Activated CD4-positive, alpha-beta T cell treated with anti-CD3 and anti-CD28 coated beads, Interleukin-2, amount 50 U/mL, for 24 hours (primary cell): ENCODE measurements at places on chromosomes 13 and 19.

DNA sequence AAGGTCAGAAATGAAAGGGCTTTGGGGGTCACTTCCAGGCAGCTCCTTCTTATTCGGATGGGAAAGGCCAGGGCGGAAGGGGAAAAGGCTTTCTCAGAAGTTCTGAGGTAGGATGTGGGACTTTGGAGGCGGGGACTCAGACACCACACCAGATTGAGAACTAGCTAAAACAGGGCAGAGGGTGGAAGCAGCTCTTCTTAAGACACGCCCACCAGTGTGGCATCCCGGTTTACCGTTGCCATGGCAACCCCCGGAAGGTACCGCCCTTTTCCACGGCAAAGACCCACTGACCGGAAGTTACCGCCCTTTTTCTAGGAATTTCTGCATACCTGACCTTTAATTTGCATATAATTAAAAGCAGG lies 3.8 kb upstream of the LILRA5 start:
- no peak for DNase-seq

DNA sequence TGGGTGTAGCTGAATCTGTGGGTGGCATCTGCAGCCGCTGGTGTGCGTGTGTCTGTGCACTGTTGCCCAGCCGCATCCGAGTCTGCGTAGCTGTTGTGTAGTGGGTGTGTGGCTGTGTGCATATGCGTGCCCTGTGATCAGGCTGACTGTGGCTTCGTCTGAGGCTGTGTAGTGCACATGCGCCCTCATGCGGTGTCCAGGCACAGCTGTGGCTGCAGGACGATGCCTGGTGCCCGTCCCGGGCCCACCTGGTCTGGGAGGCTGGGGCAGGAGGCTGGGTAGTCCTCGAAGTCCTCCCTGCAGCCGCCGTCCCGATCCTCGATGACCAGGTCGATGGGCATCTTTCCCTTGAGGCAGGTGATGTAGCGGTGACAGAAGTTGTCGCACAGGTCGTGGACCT lies 4.9 kb downstream of the MEIS3 start:
- DNase-seq = no peak

GRCh38 chr13:113863524-113864272 lies at the start of gene GAS6:
TSS of gene GAS6 (minus strand) at chr13:113864076. CDS start at chr13:113863920, 156 bp downstream.
- DNase-seq = no peak

GRCh38 chr13:29844441-29844840 lies 6.0 kb downstream of the UBL3 start:
- no peak for DNase-seq

GRCh38 chr19:57010541-57010940 lies 109.2 kb upstream of the USP29 start:
- no peak for DNase-seq

DNA sequence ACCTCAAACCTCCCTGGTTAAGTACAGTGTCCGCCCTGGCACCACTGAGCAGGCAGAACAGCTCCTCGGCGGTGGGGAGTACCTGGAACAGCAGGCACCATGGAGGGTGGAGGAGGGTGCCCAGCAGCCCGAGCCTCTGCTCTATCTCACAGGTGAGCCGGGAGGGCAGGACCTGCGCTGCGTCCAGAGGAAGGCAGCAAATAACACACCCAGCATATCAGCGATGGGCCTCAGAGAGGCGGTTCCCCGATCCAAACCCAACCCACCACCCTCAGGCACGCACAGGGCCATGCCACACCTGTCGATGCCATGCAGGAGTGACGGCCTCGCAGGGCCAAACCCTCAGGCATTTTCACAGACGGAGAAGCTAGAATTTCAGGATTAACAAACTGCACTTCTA lies 11.8 kb downstream of the PEPD start:
- DNase-seq = no peak

DNA sequence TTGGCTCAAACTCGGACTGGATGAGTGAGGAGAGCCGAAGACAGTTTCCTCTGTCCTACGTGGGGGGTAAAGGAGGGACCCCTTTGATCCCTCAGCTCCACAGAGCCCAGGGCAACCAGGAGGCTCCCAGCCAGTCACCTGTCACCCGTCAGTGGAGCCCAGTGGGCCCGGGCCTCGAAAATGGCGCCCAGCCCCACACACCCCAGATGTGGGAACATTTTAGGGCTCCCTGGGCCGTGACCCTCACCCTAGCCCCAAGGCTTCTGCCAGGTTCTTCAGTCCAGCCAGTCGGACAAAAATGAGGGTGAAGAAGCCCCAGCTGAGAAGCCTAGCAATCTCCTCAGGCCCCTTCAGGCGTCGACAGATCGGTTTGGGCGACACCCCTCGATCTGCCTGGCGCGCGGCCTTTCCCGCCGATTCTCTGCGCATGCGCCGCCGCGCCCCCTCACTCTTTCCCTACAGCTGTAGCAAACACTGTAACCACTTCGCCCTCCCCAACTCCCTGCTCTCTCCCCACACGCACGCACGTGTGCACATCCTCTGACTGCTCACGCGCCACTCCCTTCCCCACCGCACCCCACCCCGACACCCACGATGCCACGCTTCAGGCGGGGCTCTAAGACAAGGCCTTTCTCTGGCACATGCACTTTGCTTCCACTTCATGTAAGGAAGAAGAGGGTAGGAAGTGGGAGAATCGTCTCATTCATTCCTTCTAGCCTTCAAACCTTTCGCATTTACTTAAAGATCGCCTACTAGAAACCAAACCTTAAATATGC lies at the start of gene SLC6A16:
Gene SLC6A16, minus strand, starts transcription at position 391 of the 776 bp plus-strand sequence. CDS start 13,844 bp downstream, outside the sequence.
- DNase-seq = no peak

DNA sequence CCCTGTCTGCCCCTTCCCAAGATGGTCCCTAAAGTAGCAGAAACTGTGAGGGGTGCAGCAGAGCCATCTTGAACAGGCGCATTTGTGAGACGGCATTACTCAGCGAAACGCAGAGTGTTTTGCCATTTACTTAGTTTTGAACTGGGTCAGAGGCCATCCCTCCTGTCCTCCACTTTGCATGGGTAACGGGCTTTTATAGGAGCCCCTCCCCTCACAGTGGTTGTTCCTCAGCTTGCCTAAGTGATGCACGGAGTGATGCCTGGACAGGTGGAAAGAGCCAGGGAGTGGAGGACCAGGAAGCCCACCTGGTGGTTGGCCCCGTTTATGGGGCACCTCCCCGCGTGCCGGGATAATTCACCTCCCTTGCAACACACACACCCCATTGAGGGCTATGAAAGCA lies 68.0 kb upstream of the C1QTNF9 start:
- no peak for DNase-seq

GRCh38 chr19:5863030-5863665 lies 7.2 kb downstream of the FUT5 start:
- no peak for DNase-seq

DNA sequence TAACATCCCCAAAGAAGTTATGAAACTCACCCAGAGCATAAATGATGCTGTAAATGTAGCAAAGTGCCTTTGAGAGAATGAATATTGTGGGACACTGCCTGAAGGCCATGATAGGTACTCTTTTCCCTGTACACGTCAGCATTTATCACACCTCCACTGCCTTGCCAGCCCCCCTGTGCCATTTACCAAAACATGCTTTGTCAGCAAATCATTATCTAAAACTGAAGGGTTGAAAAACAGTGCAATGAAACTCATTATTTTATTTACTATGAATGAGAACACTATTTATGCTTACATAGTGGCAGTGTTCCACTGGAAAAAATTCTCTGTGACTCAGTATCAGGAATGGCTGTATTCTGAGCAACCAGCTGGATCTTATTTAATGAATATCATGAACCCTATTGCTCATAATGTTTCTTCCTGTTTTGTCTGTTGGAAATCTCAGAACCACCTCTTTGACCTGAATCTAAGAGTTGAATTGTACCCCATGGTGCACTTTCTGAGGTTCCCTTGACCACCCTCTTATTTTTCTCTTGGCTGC lies 564.1 kb downstream of the DCT start:
- no peak for DNase-seq

- no peak for DNase-seq
These were observed 3.0 kb downstream of the GADD45GIP1 start for GRCh38 chr19:12953799-12954611.

GRCh38 chr13:88071371-88071770 lies 400.2 kb downstream of the SLITRK5 start:
- no peak for DNase-seq

- no peak for DNase-seq
These were observed 17.7 kb downstream of the GPC6 start for GRCh38 chr13:93244141-93244917.

- no peak for DNase-seq
These were observed 254.5 kb upstream of the DACH1 start for GRCh38 chr13:72121466-72121865.

- no peak for DNase-seq
These were observed 1.7 kb upstream of the FAM83E start for GRCh38 chr19:48616491-48617056.

DNA sequence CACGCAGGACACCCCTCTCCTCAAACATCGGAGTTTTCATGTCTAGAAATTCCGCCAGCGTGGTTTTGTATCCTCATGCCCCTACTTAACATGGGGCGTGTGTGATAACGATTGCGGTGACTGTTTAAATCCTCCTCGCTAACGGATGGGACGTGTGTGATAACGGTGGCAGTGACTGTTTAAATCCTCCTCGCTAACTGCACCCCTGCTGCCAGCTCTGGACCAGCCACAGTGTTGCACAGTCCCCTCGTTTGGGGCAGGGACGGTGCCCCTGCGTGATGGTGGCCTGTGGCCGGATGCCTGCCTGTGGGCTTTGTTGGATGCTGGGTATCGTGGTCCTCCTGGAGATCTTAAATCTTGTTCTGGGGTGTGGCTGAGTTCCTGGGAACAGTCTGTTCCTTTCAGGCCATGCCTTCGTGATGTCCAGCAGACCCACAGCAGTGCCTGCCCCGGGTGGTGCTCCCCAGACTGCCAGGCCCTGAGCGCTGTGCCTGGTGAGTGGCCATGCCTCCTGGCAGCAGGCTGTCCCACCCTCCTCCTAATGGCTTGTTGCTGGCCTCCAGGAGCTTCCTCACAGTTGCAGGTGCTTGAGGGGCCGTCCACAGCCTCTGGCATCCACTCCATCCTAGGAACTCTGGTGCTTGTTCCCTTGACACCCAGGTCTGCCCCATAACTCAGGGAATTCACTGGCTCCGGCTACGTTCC lies 122.5 kb upstream of the MCF2L start:
- DNase-seq = no peak

DNA sequence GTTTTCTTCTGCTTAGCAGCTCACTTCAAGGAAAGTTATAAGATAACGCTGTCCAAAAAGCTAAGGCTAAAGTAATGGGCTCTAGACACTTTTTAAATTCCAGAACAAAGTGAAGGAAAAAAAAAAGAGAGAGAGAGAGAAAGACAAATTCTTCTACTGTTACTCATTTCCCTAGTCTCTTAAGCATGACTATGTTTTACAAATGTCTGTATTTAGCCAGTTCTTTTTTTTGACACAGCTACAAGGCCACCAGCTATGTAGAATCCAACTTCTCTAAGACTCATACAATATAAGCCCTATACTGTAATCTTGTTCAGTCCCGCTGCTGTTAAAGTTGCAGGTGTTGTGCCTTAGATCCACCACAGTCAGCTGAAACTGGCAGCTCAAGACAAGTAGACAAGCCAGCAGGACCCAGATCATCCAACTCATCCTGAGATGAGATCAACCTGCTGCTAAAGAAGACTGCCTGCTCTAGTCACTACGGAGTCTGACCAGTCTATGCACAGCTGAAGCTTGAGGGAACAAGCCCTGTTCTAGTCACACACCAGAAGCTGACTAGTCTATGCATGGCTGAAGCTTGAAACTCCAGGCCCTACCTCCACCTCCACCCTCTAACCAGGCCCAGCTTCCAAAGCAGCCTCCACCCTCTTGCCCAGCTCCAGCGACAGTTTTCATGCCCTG lies 10.3 kb upstream of the ZNF83 start:
- DNase-seq = no peak

DNA sequence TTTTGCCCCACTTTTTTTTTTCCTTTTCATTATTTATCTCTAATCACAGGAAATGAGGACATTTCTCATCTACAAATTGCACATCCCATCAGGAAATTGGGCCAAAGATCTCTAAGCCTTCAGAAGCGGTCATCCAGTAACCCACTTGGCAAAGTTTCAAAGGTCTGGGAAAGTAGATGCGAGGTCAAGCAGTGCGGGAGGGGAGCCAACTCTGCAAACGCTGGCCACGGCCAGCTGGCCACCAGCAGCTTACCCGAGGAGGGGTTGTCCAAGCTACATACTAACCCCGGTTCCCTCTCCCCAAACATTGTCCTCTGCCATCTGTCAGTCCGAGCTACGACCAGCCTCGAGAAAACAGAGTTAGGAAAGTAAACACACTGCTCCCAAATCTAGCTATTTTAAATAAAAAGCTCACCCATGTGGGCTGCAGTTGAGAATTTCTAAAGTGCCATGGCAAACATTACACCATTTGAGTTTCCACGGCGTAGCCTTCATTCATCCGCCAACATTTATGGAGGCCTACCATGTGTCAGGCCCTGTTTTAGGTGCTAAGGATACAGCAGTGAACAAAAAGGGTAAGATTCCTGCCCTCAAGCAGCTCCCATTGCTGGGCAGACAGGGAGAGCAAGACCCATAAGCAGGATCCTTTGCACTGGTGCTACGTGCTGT lies 11.5 kb downstream of the FFAR2 start:
- DNase-seq = no peak

DNA sequence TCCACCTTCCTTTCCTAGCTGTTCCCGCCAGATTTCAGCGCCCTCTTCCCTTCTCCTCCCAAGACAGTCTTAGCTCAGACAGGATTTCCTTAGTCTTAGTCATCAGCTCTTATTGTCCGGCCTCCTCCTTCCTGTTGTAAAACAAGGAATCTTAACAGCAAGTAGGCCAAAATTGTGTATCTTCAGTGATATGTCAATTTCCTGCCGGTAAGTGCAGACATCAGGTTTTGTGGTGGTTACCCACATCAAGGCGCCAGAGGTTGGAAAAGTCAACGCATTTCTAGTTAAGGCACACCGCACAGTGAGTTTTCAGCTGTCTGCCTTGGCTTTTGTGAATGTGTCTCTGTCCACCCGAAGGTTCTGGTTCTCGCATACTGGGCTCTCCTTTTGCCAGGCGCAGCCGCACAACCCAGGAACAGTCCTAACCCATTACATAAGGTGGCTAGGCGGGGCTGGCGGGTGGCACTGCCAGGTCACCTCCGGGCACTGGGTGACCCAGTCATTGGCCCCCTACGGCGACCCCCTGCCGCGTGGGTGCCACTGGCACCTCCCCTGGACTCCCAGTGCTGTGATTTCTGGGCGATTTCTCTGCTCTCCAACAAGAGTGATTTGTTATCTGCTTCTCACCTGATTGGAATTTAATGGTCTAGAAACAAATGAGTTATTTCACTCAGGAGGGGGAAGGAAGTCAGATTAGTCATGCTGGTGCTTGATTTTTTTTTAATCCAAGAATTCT lies 12.9 kb downstream of the COL4A2 start:
- DNase-seq = no peak
